ENCODE measurements at places on chromosomes 16 and 17.

GRCh38 chr17:57572600-57572999 lies 172.5 kb downstream of the CCDC182 start:
- no peak for DNase-seq

DNA sequence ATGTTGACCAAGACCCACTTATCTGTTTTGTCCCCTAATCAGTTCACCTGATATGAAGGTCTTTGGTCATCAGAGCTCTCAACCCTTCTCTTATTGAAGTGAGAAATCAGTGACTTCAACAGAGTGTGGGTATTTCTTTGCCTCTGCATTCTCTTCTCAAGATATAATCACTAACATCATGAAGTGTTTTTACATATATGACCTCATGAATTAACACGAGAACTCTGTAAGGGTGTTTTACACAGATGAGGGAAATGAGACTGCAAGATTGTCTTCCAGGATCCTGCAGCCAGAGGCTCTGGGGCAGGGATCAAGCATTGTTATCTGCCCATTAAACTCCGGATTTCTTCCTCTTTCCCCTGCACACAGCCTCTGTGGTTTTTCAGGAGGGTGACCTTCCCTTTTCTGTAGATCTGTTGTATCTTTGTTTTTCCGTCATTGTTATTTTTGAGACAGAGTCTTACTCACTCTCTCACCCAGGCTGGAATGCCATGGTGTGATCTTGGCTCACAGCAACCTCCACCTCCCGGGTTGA lies 22.7 kb downstream of the LCMT1 start:
- DNase-seq = no peak

GRCh38 chr17:69047368-69048263 lies 13.1 kb downstream of the ABCA9 start:
- no peak for DNase-seq

DNA sequence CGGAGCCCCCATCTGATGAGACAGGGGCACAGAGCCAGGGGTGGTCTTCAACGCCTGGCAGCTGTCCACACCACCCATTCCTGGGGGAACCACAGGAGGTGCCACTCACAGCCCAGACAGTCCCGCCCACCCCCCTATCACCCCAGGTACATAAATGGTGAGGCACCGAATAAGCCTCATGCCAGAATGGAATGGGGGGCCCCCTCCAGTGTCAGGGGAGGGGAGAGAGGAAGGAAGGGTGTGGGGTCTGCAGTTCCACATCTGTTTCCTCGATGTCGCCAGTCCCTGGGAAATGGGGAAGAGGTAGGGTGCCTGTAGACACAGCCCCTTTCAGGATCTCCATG lies 1.7 kb downstream of the TMC6 start:
- no peak for DNase-seq

GRCh38 chr17:82781894-82782274 lies 30.0 kb downstream of the TBCD start:
- peak; percentile 57 for DNase-seq

GRCh38 chr16:72886346-72886974 lies 161.5 kb downstream of the ZFHX3 start:
- DNase-seq = no peak

GRCh38 chr17:82103553-82104451 lies 5.8 kb upstream of the FASN start:
- DNase-seq = no peak

Measured in DMS79 (cell line).